GM23248 (cell line): ENCODE measurements at places on chromosomes 2 and 18. TPM values are rescaled to one million over a fixed set of nuclear protein-coding genes. Genes with fewer than 3 reads are reported as not detected.

Gene TTN
- 0.13 and 0.39 TPM in 2 replicates for polyA plus RNA-seq

- no peak for DNase-seq
These were observed 84.0 kb downstream of the PTGR3 start for GRCh38 chr18:75124991-75125381.

GRCh38 chr18:13318731-13319501 is 100.4 kb downstream of the LDLRAD4 start:
- DNase-seq = no peak

DNA sequence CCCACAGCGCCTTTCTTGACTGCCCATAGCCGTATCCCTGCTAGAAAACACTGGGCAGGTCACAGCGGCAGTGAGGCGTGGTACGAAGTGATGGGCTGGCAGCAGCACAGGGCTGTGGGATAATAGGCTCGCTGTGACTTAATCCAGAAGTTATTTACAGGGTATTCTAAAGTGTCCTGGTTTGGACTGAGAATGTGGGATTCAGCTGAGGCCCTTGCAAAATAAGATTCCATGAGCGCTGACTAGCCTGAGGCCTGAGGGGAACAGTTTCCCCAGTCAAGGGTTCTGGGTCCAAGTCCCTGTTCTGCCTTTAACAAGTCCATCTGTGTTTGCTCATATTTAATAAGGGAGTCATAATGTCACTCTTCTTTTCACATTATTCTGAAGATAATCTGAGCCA is 34.6 kb downstream of the SETBP1 start:
- DNase-seq = peak; percentile 92

Gene TUBA4B
- not detected in 2 replicates for polyA plus RNA-seq

DNA sequence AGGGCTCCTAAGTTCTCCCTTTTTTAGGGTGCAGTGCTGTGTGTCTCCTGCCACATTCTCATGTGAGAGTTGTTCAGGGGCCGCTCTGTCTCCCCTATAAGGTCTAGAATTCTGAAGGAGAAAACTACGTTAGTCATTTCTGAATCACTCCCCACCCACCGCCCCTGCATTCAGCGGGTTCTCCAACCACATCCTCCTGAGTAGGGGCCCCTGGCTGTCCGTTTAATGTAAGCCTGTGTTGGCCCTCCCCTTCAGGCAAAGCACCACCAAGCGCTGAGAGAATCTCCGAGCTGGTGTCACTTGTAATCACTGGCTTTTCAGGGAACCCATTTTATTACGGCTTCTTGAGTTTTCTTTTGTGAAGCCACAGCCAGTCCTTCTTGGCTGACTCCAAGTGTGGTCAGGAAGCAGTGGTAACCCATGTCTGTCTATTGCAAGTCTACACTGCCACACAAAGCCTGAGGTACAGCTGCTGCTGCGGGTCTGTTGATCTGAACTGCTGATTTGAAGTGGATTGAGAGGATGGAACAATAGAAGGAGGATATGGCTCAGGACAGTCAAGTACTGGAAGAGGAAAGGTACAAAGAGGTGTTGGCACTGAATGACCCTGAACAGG is 16.9 kb downstream of the LCT start:
- DNase-seq = peak; percentile 63

Gene RND3
- polyA plus RNA-seq = 198 and 199 TPM in 2 replicates

DNA sequence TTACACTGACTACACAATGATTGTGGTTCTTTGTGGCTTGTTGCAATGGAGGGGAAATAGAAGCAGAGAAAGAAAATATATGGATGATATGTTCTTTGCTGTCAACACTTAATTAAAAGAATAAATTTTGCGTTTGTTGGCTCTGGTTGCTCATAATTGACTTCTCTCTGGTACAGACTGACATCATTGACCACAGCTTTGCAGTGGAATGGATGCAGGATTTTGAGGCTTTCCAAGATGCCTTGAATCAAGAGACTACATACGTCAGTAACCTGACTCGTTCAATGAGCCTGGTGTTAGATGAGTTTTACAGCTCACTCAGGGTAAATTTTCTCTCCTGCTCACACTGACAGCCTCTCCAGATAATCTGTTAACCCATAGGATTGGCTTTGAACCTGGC is 9.9 kb downstream of the GPN1 start:
- DNase-seq = peak; percentile 93

DNA sequence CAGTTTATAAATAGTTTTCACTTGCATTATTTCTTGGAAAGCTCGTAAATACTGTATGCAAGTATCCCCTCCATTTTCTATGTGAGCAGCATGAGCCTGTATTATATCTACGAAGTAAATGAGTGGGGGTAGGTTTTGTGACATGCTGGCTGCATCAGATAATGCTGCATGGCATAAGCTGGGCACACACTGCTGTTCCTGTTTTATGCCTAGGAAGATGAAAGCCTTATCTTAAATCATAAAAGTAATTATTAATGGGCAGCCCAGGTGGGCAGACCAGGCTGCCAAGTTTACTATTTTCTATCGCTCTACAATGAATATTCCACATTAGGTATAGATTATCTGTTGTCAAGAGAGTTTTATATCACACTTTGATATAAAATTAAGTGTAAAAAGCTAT is 854.6 kb downstream of the DPP10 start:
- no peak for DNase-seq

GRCh38 chr18:40875101-40875615 is 1079.9 kb upstream of the PIK3C3 start:
- no peak for DNase-seq

DNA sequence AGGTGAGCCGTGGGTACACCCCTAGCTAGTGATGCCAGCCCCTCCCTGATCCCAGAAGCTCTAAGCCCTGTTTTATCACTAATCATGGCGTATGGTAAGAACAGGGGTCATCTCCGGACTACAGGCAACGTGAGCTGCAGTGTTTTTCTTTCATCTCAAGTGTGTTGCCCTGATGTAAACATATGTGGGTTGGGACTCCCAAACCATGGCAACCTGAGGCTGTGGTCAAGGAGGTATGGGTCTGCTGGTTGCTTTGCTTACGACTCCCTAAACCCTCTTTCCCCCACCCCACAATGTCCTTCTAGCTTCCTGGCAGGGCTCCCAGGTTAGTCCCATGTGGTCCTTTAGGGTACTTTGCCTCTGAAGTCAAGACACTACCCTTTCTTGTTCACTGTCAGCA is 53.6 kb upstream of the AFF3 start:
- no peak for DNase-seq

DNA sequence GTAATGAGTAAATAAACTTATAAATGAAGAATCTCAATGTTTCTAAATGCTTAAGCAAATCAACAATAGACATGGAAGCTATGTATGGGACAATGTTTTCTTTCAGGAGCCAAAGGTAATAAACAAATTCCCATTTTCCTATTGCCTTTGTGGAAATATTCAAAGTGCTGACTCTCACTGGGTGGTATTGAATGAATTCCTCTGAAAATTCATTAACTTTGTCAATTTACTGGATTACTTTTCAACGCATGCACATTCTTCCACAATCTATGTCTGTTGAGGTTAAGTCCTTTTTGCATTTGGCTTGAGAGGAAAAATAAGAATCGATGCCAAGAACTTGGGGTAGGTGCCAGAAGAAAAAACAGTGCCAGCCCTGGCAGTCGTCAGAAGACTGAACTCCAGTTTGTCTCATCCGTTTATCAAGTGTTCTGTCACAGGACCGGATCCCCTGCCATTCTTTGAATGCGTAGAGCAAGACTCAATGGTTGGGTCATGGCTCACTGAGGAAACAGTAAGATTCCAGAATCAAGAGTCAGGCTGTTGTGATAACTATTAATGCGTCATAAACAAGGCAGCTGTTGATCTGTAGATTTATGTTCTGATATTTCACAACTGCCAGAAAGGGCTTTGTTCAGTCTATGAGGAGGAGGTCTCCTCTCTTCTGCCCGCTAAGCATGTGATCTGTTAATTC is 133.3 kb downstream of the GFPT1 start:
- peak; percentile 99 for DNase-seq

DNA sequence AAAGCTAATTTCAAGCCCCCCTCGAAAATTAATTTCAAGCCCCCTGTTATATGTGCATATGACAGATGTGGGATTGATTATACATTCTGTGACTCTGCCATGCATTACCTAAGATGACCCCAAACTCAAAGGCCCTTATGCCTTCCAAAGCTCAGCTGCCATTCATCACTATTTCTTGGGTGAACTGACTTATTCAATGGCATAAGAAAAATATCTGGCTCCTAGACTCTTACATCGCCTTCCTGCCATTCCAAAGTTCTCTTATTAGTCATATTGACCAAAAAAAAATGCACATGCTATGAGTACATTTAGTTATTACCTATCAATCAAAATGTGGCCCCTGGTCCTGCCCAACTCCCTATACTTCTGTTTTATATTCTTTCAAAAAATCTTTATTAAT is 291.8 kb upstream of the CHAC2 start:
- peak; percentile 23 for DNase-seq

DNA sequence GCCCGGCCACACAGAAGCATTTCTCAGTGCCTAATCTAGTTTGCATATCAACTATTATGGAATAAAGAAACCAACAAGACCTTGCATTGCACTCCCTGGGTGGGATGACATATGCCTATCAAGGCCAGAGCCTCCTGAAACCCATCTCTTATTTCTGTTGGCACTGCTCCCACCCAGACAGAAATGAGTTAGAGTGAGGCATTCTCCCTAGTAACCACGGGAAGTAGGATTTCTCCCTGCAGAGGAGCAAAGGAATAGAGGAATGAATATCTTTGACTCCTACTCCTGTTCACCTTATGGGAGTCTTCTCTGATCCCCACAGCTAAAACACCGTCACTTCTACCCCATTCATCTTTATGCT is 24.2 kb upstream of the SCYGR1 start:
- DNase-seq = no peak

DNA sequence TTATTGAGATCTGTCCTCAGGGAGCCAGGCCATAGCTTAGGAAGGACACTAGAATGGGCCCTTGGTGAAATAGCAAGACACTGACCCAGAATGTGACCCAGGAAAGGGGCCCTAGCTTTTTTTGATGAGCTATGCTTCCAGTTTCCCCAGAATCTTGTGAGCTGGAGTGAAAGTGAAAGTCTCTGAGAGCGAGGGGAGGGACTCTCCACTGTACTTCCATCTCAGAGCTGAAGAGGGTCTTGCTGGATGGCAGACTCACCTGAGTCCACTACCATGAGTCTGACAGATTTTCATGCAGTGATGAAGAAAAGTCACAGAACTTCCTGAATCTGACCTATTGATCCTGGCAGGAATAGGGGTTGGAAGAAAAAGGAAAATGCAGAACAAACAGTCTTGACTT is 3.1 kb downstream of the ARHGAP25 start:
- no peak for DNase-seq

DNA sequence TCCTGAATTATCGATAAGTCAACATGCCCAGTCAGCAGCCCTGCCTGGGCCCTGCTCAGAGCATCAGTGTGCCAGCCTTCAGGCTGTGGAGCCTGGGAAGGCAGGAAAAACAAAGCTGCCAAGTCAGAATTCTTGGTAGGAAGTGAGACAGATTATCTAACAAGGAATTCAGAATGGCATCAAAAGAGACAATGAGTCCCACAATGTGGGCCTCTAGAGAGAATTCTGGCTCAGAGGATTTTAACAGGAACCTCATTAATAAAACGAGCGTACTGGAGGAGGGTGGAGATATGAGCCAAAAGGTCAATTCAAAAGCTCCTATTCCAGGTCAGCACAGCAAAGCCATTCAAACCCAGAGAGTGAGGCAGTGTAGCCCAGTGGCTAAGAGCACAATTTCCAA is 327.6 kb upstream of the MMADHC start:
- no peak for DNase-seq

Gene TRAF3IP1
- 10.6 and 11.0 TPM in 2 replicates for polyA plus RNA-seq

GRCh38 chr2:45851576-45852304 is 200.3 kb downstream of the PRKCE start:
- peak; percentile 93 for DNase-seq

GRCh38 chr2:135890835-135891234 is 14.6 kb upstream of the MCM6 start:
- DNase-seq = no peak

GRCh38 chr18:79525556-79526467 is 130.1 kb downstream of the NFATC1 start:
- peak; percentile 81 for DNase-seq

Gene PLEK
- polyA plus RNA-seq = 0.15 and 0.39 TPM in 2 replicates

Gene LOXHD1
- not detected in 2 replicates for polyA plus RNA-seq

DNA sequence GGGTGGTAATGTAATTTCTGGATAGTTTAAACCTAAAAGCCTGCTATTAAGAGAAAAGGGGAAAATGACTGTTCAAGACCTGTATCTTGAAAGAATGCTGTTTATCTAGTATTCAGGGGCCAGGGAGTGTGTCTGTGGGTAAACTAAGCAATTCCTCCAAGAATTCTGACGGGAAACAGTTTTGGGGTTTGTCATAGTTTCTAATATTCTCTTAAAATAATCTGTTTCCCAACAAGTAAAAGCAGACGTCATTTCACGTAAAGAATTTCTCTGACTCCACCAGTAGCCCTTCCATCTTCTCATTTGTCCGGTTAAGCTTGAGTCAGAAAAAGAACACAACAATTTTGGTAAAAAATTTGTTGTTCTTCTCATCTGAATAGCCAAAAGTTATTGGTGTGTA is 232.1 kb upstream of the EPAS1 start:
- peak; percentile 40 for DNase-seq

DNA sequence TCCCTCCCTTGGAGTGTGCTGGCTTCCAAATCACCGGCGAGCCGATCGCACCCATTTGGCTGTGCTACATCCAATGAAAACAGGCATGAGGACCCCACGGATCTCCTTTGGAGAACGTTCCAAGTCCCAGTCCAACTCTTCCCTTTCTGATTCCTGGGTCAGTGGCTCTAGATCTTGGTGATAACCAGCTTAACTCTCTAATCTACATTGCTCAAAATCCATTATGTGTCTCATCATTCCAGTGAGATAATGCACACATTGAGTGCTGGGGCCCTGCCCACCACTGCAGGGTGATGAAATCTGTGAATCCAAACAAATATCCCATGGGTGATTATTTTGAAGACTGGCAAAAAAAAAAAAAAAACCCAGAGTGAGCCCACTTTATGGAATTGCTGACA is 232.7 kb upstream of the COPS8 start:
- peak; percentile 16 for DNase-seq

DNA sequence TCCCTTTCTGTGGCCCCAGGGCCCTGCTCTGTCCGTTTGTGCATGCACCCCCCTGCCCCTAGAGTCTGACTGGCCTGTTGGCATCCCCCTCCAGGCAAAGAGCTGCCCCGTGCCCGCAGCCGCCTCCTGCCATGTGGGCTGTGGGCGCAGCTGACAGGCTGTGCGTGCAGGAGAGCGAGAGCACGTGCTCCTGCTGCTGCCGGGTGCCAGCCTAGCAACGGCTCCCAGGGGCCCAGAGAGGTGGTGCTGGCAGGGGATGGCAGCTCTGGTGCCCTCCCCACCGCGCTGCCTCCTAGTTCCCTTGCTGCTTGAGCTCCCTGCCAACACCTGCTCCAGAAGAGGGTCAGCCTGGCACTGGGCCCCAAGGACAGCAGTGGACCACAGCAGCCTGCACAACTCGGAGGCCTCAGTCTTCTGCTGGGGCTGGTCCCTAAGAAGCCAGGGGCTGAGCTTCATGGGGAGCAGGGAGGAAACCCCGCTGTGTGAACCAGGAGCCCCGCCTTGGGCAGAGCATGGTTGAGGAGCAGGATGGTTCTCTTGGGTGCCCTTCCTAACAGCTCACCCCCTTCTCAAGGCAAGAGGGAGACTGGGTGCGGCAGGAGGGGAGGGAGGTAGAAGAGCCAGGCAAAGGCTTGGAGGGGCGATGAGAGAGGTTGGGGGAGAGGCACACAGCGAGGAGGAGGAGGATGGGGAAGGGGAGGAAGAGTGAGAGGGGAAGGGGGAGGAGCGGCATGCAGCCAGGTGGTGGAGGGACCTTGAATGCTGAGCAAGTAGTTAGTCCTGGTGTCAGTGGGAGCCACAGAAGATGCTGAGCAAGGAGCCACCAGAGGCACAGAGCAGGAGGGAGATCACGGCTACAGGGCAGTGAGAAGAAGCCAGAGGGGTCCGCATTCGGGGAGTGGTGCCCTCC is 23.8 kb upstream of the PTMA start:
- DNase-seq = no peak
